ENCODE measurements at places on chromosomes 1 and 21. TPM values are rescaled to one million over a fixed set of nuclear protein-coding genes. Genes with fewer than 3 reads are reported as not detected.

DNA sequence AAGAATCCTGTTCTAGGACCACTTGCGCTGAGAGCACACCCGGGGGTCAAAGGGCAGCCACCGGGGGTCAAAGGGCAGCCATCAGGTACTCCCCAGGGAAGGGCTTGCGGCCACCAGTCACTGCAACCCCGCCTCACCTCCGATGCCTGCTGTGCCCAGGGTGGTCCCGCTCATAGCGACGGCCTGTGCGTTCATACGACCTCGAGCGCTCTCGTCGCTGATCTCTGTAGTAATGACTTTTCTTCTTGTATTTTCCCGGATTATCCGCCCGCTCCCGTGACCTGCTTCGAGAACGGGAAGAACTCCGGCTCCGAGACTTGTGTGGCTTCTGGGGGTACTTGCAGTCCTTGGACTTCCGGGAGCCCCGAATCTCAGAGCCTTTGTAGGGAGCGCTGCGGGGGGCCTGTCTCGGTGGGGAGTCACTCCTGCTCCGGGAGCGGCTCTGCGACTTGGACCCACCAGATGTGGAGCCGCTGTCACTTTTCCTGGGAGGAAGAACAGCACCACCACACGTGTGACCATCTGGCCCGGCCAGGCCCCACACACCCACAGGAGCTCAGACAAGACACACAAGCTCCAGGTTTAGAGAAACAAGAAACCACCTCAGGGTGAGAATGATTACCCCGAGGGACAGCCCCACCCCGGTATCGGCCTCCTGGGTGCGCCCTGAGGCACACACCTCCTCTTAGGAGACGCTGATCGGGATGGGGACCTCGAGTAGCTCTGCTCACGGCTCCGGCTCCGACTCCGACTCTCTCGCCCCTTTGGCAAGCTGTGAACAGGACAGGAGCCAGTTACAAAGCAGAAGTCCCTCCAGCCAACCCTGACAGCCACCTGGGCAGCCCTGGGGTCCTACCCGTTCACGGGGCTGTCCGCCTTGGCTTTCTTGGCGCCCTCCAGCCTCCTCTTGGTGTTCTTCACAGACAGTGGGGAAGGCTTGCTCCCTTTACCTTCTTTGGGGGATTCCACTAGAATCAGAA, 11.7 kb downstream of the CCNL2 start:
- no peak overlapping the region for H3K27ac ChIP-seq
- no peaks in the 10 kb centered on the region for H3K27me3 ChIP-seq
- DNase-seq = no peak
- peaks cover 65% of the 10 kb centered on the region for H3K36me3 ChIP-seq
- H3K4me1 ChIP-seq = no peaks in the 10 kb centered on the region

- no peaks in the 10 kb centered on the region for H3K36me3 ChIP-seq
- H3K27me3 ChIP-seq = no peaks in the 10 kb centered on the region
- no peak overlapping the region for H3K27ac ChIP-seq
- no peaks in the 10 kb centered on the region for H3K4me1 ChIP-seq
- no peak overlapping the region for H3K4me3 ChIP-seq
Measured at GRCh38 chr1:22841142-22841541, 130.5 kb downstream of the EPHB2 start.

Gene NMNAT2
- total RNA-seq = 11.5 TPM

Gene DNAJB4
- total RNA-seq = 8.1 TPM

GRCh38 chr1:165816826-165817497, 10.5 kb upstream of the UCK2 start:
- no peak overlapping the region for H3K4me3 ChIP-seq
- no peaks in the 10 kb centered on the region for H3K27me3 ChIP-seq
- H3K36me3 ChIP-seq = no peaks in the 10 kb centered on the region

DNA sequence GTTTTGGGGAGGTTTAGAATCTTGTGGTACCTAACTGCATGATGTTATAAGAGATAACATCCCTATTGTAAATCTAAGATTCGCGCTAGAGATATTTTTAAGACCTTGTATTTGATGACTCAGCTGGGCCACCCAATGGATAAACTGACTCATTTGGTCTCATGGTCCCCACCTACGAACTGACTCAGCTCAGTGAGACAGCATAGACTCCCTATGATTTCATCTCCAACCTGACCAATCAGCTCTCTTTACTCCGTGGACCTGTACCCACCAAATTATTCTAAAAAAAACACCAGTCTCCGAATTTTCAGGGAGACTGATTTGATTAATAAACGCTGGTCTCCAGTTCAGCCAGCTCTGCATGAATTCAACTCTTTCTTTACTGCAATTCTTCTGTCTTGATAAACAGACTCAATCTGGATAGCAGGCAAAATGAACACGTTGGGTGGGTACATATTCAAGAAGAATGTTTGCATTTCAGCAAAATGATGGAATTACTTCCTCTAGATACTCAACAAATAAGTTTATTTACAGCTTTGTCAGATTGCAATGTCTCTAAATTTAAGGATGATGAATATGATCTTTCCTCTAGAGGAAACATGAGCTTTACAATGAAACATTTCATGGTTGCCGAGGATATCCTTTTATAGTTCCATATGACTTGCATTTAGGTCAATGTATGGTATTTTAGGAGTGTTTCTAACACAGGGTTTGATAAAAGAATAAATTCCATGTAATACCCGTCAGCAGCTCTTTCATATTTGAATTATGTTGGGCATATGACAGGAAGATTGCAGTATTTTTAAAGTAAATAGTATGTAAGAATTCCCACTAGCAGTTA, 516.6 kb upstream of the RGS18 start:
- no peaks in the 10 kb centered on the region for H3K27me3 ChIP-seq
- DNase-seq = no peak
- H3K27ac ChIP-seq = no peak overlapping the region
- H3K4me1 ChIP-seq = no peaks in the 10 kb centered on the region
- no peak overlapping the region for H3K4me3 ChIP-seq

DNA sequence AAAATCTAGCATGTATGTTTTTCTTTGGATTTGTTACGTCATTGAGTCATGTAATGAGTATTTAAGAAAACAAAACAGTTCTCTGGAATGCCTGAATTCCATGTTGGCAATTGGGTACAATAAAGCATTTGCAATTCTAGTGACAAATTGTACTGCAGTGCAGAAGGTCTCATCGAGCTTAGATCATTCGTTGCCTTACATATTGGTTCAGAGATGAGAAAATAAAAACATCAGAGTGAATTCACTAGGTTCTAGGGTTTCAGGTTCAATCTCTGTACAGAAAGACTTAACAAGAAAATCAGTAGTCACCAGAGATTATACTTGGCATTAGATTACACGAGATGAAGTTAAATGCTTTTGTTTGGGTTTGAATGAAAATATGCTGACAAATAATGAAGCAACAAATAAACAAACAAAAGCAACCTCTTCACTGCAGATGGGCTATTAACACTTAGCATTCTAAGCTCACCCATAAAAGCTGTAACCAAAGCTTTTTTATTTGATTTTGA, 124.7 kb downstream of the RYR2 start:
- no peak overlapping the region for H3K27ac ChIP-seq
- no peak for DNase-seq
- H3K4me1 ChIP-seq = no peaks in the 10 kb centered on the region
